CD4-positive, alpha-beta T cell (primary cell): ENCODE measurements at places on chromosomes 11 and 22.

GRCh38 chr11:26767060-26767459 lies 45.2 kb upstream of the SLC5A12 start:
- no peak for DNase-seq

- no peak for DNase-seq
These were observed 56.8 kb downstream of the FCHSD2 start for GRCh38 chr11:73085189-73085875.

GRCh38 chr22:33572086-33572485 lies 348.2 kb downstream of the LARGE1 start:
- no peak for DNase-seq

DNA sequence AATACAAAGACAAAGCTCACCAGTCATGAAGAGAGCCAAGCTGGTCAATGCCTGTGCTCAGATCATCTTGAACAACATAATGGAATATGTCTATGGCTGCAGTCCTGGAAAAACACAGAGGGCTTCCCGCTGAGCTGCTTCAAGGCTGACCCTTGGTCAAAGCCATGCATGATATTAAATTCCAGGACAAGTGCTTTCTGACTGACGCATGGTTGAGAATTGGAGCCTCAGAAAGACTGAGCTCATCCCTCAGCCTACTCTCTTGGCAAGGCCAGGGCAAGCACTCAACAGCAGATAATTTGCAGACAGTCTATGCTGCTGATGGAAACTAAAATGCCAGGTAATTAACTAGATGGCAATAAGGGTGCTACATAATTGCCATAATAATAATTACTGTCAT lies 89.2 kb downstream of the GALNT18 start:
- no peak for DNase-seq

GRCh38 chr11:58442136-58442535 lies at the start of gene OR5B12:
Gene OR5B12, minus strand, starts transcription at chr11:58442236. Its CDS starts 2,085 bp downstream, at chr11:58440151.
- DNase-seq: no peak

DNA sequence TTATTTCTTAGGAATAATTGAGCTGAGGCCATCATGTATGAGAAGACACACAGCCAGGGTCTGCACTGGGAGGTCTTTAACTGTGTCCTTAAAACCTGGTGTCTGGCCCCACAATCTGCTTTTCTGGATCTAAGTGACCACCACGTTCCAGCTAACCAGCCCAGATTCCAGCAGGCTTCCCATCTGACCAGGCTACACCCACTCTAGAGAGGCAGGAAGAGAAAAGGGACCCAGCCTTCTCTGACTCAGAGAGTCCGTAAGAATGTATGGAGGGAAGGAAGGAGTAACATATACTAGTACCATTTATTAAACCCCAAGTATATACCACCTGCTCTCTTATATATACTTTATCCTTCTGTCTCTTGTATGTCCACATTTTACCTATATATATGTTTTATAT lies 80.1 kb downstream of the LDLRAD3 start:
- no peak for DNase-seq

DNA sequence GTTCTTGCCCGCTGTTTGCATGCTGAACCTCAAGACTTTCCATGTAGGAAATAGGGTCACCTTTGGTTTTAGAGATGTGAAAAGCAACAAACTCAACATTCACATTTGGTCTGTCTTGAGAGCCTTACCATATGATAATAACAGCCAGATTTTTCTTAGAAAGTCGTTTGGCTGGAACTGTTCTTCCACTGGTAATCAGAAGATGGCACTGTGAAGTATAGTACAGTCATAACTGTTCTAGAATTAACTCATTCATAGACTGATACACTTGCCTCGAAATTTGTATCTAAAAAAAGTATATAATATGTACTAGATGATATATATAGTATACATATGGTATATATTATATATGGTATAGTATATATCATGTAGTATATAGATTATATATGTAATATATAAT lies 12.3 kb downstream of the LUZP2 start:
- no peak for DNase-seq

DNA sequence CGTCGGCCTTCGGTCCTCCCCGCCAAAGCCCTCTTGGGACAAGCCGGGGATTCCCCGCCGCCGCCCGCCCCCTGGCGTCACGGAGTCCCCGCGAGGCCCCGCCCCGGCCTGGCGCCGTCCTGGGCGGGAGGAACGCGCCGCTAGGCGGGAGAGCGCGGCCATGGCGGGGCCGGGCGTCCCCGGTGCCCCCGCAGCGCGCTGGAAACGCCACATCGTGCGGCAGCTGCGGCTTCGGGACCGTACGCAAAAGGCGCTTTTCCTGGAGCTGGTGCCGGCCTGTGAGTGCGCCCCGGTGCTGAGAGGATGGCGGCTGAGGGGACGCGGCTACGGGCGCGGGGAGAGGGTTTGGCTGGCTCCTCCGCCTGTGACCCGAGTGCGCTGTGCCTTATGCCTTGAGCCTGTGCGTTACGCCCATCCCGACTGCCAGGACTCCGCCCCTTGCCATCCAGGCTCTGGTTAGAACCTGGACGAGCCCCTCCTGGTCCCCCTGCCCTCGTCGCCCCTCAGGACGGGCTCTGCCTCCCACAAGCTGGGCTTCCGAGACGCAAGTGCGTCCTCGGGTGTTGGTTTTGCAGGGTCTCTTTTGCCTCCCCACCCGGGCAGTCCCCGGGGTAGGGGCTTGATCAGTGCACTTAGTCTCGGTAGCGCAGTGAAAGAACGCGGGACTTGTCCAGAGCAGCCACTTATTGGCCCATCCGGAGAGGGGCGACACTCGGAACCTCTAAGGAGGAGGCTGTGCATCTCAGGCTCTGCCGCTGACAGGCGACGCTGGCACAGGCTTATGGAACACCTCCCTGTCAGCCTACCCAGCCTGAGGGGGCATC lies at the start of gene ATG16L2:
ATG16L2 (plus strand) TSS at position 126 of the 824 bp plus-strand sequence; CDS start at position 161, 35 bp downstream.
- peak; percentile 90 for DNase-seq

- no peak for DNase-seq
These were observed 31.3 kb downstream of the NAGA start for GRCh38 chr22:42039271-42039670.

DNA sequence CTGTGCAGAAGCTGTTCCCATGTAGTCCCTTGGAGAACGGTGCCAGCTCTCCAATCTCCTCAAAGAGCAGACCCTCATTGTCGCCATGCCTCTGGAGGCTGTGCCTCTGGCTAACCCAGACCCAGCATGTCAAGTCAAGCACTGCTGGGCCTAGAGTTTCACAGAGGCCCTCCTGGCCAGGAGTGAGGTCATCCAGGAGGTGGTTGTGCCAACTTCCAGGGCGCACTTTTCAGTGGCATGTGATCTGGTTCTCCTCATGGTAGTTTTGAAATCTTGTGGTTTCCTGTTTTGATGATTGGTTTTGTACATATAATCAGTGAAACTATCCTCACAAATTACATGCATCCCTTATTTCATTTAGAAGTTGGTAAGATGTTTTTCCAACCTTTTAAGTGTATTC lies 78.9 kb downstream of the PPFIBP2 start:
- no peak for DNase-seq

DNA sequence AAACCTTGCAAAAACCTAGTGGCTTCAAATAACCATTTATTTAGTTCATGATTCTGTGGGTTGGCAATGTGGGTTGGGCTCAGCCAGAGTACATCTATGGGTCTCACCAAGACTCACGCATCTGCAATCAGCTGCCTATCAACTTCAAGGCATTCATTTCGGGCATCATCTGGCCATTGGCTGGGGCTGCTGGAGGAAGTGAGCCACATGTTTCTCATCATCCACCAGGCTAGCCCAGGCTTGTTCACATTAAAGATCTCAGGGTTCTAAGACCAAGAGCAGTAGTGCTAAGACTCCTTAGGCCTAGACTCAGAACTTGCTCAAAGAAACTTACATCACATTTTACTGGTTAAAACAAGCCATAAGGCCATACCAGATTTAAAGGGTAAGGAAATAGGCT lies 478.9 kb upstream of the ARHGAP42 start:
- DNase-seq: no peak

GRCh38 chr22:35609761-35610160 lies 7.4 kb downstream of the MB start:
- no peak for DNase-seq

GRCh38 chr22:45235101-45235777 lies 5.5 kb downstream of the KIAA0930 start:
- no peak for DNase-seq

GRCh38 chr11:5043380-5043779 lies 2.9 kb upstream of the OR52J3 start:
- no peak for DNase-seq

GRCh38 chr22:17922925-17923903 lies 101.1 kb downstream of the MICAL3 start:
- DNase-seq: no peak
